ENCODE measurements at places on chromosomes 4 and X. TPM values are rescaled to one million over a fixed set of nuclear protein-coding genes. Genes with fewer than 3 reads are reported as not detected.
A peak's percentile ranks its signal among the peaks of the same experiment; 100 is the strongest.

Gene EPHA5
- total RNA-seq, result not detected

DNA sequence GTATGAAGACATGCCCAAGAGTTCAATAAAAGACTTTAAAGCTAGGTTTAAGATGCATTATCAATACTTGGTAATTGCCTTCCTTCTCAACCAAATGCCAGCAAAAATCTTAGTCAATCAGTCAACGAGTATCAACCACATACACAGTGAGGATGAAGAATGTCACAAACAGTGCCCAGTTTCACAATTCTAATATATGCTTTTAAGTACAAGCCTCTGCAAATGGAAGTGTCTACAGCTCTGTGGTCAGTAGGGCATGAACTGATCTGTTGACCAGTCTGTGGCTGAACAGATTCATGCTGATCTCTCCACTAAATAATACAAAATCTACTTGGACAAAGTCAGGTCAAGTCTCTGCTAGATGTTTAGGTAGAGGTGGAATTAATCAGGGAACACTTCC, 27.9 kb downstream of the PPARGC1A start:
- no peak for DNase-seq

Gene IL3RA
- total RNA-seq, result not detected

Gene CXCL10
- total RNA-seq, result not detected

DNA sequence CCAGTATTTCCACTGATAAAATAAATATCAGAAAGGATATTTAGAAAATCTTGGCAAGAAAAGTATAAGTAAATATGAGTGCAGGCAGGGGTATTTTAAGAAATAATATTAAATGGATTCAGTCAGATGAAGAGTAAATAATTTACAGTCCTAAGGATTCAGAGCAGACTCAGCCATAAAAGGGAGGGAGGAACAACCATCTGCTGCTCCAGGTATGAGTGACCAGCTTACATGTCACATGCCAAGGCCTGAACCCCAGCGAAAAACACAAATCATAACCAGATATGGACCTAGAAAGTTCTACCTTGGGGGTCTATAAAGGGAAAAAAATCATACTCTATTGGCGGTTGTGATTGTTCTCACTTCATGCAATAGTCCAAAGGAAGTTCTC, 166.8 kb downstream of the COL4A6 start:
- no peak for DNase-seq

- no peak for DNase-seq
Measured at GRCh38 chrX:3449287-3449686, 102.8 kb upstream of the MXRA5 start.

Gene EDA
- total RNA-seq, result not detected

DNA sequence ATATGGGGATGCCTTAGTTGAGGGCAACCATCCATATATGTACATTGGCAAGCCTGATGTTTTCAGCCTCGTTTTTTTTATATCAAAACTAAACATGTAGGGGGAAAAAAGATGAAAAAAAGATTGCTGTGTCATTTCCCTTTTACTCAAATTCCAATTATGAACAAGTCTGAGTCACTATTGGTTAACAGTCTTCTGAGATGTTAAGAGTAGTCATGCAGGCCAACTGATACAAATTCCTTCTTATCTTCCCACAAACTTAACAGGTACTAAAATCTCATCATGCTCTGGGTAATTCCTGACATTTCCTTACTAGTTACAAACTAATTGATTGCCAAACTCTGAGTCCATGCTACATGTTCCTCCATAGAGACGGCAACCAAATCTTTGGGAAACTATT, 222.1 kb downstream of the FRMPD4 start:
- peak; percentile 91 for DNase-seq

DNA sequence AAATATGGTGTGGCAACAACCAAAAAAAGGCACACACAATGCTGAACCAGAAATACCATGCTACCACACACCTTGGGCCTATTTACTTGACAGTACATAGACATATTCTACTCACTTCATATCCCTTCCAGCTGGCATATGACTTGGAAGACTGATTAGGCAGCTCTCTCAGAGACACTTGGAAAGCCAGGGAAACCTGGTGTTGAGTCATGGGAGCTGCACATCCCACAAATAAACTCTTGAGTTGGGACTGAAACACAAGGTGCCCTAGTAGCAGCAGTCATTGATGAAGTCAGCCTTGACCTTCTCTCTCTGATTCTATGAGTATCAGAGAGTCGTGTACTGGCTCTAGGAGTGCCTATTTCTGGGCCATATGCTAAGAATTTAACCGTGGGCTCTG, 776.6 kb upstream of the LCORL start:
- DNase-seq, result no peak

- DNase-seq, result no peak
Measured at GRCh38 chrX:108044554-108045256, at the start of gene VSIG1. Gene VSIG1 (plus strand): TSS chrX:108045065. CDS start chrX:108045131, 66 bp downstream.

DNA sequence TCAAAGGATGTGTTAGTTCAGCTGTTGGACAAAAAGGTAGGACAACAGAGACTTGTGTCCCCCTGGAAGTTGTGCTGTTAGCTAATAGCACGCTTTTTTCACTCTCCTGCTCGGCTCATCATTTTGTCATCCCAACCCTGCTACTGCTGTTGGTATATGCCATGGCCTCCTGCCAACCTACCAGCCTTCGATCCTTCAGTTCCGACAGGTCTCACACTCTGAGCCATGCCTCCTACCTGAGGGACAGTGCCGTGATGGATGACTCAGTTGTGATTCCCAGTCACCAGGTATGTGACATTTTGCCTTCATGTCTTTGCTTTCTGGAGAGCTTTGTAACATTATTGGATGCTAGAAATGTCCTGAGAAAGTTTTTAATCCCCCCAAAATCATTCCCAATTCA, 268.1 kb downstream of the ANK2 start:
- DNase-seq, result no peak

- no peak for DNase-seq
Measured at GRCh38 chr4:1713003-1713851, 1.1 kb upstream of the SLBP start.

- peak; percentile 81 for DNase-seq
Measured at GRCh38 chrX:15680401-15680800, 15.8 kb upstream of the CLTRN start.

DNA sequence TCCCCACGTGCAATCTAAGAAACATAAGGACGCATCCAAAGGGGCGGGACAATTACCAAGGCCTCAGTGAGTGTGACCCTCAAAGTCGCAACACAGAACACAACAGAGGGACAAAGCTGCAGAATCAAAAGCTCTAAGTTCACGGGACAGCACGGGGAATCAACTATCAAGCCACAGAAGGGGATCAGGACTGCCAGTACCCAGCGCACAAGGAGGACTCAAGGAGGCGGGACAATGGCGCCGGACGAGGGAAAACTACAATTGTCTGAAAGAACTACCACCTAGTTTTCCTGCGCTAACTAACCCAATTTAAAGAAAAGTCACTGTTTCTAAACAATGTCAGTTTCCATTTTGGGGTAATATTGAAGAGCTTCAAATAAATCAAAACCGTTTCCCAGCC, 1.3 kb downstream of the FAM53A start:
- DNase-seq, result no peak

DNA sequence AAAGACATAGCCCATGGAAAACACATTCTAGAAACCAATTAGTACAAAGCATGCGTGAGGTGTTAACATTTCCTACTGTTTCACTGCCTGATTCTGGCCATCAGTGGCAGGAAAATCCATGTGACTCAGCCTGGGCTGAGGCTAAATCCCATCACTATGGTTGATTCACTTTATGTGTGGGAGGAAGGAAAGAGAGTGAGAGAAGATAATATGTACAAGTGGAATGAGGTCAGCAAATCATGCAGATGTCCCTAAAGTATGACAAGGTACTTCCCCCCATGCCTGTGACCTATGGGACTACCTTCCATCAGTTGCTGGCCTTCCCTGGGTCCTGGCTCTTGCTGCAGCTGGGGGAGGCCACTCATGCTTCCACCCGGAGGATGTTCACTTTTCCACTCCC, 64.2 kb upstream of the MAP3K15 start:
- DNase-seq, result peak; percentile 76

All from A172 (cell line).